ENCODE measurements at places on chromosomes 7 and 10.

DNA sequence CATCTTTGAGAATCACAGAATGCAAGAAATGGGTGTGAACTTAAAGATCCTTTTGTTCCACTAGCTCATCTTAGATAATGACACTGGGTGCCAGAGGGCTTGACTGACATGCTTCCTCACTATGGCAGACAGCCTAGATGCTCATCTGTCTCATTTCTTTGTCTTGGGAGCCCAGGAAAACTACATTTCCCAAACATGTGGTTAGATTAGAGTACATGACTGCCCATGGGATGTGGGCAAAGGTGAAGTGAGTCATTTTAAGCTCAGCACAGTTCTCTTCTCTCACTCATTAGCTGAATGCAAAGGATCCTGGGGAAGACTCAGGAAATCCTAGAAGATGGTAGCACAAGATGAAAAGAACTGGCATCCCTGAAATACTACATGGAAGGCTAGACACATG lies 32.5 kb upstream of the TBX20 start:
- DNase-seq, result no peak

DNA sequence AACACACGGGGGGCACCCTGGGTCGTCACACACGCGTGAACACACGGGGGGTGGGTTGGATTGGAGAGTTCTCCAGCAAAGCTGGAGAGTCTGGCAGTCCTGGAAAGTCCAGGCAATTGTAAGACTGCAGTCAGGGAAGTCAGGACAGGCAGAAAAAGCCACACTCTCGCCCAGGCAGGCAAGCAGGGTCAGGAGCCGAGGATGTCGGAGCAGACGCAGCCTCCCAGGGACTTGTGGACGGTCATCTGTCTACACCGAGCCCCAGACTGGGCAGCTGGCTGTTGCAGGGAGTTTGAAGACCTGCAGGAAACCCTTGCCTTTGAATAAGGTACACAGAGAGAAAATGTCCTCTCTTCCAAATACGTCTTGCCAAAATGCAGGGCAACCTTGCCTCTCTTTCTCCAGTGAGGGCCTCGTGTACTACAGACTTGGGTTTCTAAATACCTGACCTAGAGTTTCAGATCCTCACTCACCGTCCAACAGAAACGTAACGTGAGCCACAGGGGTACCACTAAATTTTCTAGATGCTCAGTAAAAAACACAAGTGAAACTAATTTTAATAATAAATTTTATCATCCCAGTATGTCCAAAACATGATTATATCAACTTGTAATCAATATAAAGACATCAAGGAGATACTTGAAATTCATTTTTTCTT lies 176.7 kb downstream of the ADARB2 start:
- DNase-seq, result no peak

GRCh38 chr10:104330168-104331110 lies 7.8 kb downstream of the ITPRIP start:
- DNase-seq, result no peak

GRCh38 chr7:158064631-158065030 lies 523.0 kb downstream of the PTPRN2 start:
- DNase-seq, result no peak

DNA sequence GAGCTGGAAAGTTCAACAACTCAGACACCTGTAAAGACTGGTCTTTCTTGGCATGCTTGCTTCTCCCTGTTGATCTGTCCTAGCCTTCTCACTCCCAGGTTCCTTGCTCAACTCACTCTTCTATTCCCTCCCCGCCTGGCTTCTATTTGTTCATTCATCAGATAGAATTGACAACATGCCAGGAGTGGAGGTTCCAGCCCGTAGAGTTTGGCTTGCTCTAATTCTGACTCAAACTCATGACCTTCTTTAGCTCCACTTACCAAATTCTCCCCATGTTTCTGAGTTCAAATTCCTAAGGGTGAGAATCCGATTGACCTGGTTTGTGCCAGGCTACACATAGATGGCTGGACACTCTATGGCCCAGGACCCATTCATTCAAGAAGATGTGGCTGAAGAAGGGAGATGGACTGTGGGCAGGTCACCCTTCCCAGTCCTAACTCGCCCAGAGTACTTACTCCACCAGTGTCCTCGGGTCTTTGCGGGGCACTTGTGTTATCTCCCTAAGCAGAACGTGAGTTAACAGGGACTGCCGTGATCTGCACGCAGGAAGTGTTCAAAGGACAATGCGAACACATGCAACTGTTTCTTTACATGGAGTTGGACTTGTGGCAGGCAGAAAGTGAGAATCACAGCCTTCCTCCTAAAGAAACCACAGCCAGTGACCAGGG lies 4.0 kb upstream of the TMEM236 start:
- DNase-seq, result no peak

GRCh38 chr10:132364594-132364970 lies 32.4 kb upstream of the PWWP2B start:
- DNase-seq, result no peak

DNA sequence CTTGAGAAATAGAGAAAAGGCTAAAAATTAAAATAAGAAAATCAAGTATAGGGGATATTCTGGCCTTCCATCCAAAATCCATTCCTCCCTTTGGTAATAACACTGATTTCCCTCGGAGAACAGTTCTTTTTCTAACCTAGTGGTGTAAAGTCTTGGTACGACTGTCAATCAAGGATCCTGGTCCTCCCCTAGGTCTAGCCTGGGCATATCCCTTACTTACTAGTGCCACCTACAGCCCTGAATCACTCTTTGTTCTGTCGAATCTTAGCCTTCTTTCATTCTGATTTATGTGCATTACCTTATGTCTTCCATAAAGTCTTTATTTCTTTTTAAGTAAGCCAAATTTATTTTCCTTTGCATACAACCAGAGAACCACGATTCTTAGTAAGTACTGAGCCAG lies 298.7 kb upstream of the LRRTM3 start:
- DNase-seq, result no peak

- DNase-seq, result no peak
Observed at GRCh38 chr7:17123020-17123419, 175.4 kb upstream of the AHR start.

- DNase-seq, result no peak
Observed at GRCh38 chr10:50536617-50537240, 87.0 kb downstream of the SGMS1 start.

- DNase-seq, result no peak
Observed at GRCh38 chr7:158588878-158589442, 1.3 kb upstream of the PTPRN2 start.

DNA sequence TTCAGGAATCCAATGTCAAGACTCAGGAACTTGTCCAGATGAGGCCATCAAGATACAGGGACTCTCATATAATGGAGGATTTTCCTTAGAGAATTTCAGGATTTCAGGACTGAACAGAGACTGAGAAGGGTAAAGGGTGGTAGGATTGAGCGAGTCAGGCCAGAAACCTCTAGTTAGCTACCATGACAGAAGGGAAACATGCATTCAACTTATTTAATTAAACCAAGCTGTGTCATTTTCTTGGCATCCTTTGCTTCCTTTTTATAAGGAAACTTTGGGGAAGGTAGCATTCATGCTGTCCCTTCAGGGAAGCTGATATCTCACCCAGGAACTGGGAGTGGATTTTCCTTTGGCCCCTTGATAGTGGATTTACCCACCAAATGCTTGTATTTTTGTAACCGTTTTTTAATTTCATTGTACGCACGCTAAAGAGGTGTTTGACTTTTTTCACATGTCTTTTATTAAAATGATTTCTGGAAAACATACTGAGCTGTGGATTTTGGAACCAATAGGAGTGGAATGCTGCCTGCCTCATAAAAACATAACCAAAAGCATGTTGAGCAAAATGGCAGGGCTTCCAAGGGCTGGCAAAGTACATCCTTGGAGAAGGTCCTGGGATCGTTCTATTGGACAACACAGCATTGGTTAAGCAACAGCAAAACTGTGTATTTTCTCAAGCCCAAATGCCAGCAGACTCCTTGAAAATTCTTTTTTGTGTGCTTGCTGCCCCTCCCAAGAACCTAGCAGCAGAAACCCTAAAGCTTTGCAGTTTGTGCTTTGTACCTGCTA lies 104.5 kb downstream of the CXCL12 start:
- no peak for DNase-seq

DNA sequence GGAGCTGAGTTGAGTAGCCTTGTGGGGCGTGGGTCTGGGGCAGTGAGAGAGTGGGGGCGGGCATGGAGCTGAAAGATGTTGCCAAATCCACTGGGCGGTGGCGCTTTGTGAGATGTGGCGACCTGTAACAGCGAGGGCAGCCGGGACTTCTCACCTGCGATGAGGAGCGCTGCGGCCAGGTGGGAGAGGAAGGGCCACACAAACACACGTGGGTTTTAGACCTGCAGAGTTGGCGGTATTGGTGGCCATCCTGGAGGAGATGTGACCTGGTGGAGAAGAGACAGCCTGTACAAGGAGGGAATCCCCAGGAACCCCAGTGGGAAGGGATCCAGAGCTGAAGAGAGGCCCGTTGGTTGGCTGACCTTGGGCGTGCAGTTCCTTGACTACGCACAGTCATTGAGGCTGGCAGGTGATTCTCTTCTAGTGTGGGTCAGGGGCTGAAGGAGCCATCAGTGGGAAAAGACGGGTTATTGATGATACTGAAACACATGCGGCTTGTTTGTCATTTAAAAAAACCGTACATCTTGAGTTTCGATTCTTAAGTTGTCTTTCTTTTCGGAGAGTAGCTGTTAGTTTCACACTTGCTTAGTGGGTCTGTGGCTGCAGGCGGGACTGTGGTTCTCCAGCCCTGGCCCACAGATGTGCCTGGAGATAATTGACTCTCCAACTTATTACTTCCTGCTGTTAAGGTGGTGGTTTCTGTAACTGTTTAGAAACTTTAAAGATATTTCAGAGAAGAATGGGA lies 2.4 kb downstream of the CHST12 start:
- DNase-seq, result no peak
